ENCODE measurements at places on chromosomes 7 and 10.

DNA sequence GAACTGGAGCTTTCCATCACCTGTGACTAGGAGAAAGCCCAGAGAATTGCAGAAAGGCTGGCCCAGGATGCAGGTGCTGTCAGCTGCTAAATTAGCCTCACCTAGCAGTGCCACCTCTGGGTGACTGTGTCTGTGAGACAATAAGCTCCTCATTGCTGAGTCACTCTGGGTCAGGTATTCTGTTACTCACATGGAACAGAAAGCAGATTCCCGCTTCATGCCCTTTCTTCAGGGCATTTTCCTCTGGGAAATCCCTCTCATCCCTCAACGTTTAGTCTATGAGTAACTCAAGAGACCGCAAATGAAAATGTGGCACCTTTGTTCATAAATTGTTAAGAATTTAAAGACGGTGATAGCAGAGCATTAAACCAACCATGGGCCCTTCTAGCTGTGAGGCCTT lies 184.0 kb downstream of the ADAM12 start:
- DNase-seq, result no peak

DNA sequence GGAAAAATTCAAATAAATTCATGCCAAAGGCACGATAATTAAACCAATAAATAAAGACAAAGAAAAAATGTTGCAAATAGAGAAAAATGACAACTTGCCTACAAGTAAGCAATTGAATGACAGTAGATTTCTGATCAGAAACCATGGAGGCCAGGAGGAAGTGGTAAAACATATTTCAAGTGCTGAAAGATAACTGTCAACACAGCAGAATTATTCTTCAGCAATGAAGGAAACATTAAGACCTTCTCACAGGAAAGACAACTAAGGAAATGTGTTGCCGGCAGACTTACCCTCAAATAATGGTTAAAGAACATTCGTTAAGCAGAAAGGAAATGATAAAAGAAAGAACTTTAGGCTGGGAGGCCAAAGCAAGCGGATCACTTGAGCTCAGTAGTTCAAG lies 30.4 kb downstream of the RUNDC3B start:
- no peak for DNase-seq

DNA sequence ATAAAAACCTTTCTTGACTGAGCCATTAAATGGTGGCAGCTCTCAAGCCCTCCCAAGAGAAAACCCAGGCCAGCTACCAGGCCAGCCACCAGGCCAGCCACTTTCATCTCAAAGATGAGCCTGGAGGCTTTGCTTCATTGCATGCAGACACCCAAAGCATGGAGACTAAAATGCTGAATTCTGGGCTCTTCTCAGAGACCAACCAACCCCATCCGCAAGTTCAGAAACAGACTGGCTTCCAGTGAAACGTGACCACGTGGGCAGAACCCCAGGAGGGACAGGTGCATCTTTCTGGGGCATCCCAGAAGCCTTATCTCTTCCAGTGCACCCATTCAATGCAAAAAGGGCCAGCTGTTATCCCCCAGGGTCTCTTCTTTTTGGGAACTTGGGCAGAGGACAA lies 20.9 kb downstream of the CHST15 start:
- DNase-seq, result no peak

GRCh38 chr7:39703144-39703543 lies 79.8 kb downstream of the RALA start:
- DNase-seq, result no peak

DNA sequence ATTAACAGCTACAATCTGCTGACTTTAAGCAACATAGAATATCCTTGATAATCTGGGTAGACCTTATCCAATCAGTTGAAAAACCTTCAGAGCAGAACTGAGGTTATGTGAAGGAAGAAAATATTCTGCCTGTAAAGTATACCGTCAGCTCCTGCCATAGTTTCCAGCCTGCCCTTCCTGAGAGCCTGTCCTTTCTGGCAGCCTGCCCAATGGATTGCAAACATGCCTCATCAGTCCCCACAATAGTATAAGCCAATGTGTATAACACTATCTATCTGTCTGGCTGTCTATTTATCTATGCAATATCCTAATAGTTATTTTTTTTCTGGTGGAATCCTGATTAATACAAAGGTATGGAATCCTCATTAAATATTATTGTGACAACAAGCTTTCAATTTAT lies 489.2 kb upstream of the KCND2 start:
- no peak for DNase-seq

DNA sequence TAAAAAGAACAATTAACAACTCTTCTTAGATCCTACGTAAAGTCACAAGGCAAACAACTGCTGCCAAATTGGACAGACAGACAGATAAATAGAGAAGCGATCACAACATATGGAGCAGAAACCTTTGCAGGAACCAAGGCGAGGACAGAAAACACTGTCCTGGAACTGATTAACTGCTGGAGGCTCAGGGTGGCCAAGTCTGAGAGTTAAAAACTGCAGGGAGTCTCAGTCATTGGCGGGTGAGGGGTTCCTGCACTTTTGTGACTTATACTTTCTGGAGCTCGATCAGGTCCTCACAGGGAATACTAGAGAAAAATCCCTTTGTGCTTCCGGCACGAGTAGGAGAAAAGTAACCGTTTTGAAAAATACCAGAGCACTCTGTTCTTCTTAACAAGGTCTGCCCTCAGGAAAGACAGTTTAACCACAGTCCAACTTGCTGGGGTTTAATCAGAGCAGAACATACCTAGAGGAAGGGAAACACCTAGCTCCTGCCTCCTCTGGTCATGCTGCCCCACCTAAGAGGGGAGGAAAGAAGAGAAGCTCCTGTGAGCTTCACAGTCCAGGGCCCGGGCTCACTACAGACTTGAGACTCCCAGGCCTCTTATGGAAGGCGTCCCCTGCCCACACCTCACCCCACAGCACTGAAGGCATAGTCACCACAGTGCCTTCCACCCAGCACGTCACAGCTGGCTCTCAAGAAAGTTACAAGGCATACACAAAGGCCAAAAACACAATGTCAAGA lies 74.9 kb downstream of the LARP4B start:
- no peak for DNase-seq

DNA sequence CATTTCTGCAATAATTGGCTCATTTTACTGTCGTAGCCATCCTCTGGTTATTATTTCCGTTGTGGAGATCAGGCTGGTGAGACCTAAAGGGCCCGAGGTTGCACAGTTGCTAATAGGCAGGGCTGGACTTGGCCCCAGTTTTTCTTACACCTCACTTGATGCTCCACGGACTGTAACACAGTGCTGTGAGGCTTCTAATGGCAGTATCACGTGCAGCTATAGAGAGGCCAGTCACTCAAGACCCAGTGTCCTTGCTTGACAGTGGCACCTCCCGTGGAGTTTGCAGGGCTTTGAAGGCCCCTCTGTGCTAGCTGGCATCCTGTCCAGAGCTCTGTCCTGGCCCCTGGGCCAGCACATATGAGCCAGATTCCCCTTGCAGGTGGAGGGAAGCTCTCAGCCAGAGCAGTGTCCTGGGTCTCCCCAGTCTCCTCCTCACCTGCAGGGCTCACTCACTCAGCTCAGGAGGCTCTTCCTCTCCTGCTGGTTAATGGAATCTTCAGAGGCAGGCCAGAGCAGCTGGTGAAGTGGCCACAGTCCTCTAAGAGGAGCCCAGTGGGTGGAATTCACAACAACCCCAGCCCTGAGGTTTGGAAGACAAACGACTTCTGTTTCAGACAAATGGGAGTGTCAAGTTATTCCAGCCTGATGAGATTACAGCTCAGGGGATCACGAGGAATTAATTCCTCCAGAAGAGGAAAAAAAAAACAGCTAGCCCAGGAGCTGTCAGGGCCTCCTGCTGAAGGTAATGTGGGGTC lies 114.2 kb upstream of the FAM180A start:
- DNase-seq, result no peak

DNA sequence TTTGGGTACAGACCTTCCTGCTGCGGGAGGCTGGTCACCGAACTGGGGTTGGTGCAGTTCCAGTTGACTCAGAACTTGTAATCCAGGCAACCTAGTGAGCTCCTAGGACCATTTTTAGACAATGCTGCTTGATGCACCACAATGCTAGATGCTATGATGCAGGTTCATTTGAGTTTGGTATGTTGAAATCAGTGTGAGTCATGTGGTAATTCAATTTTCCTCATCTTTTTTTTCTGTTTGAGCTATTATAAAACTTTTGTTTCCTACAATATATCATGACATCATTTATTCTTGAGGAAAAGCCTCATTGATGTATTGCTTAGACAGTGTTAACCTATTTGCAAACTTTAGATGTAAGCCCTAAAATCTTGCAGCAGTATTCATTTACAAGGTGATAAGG lies 40.9 kb upstream of the MTPN start:
- peak; percentile 21 for DNase-seq

DNA sequence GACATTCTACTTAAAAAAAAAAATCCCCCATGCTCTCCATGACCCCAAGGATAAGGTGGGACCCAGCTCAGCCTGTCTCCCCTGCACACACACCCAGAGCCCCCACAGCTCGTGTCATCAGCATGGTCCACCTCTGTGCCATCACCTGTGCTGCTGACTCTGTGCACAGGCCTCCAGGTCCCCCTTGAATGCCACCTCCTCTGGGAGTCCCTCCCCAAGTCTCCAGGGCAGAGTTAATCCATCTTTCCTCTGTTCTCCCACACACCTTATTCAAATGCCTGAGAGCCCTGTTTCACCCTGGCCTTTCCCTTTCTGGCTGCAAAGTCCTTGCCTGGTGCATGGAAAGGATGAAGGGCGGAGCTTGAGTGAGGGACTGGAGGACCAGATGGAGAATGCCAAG lies 194.1 kb upstream of the LYZL2 start:
- DNase-seq, result no peak

DNA sequence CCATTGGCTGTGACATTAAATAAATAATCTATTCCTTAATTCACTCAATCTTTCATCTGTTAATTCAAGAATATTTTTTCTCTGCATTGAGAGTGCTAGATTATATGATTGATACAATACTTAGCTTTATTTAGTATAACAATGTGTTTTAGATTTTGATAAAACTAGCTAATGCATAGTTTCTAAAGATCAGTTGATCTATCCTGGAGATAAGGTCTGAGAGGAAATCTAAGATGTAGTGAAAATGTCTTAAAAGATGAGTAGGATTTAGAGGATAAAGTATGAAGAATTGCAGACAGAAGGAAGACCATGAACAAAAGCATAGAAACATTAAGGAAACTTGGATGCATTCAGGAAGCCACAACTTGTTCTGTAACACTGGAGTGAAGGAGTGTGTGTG lies 110.3 kb downstream of the ETV1 start:
- no peak for DNase-seq

- no peak for DNase-seq
These were observed 44.3 kb upstream of the PRKAR1B start for GRCh38 chr7:771234-772004.

GRCh38 chr7:106089647-106090046 lies 22.5 kb downstream of the SYPL1 start:
- no peak for DNase-seq

DNA sequence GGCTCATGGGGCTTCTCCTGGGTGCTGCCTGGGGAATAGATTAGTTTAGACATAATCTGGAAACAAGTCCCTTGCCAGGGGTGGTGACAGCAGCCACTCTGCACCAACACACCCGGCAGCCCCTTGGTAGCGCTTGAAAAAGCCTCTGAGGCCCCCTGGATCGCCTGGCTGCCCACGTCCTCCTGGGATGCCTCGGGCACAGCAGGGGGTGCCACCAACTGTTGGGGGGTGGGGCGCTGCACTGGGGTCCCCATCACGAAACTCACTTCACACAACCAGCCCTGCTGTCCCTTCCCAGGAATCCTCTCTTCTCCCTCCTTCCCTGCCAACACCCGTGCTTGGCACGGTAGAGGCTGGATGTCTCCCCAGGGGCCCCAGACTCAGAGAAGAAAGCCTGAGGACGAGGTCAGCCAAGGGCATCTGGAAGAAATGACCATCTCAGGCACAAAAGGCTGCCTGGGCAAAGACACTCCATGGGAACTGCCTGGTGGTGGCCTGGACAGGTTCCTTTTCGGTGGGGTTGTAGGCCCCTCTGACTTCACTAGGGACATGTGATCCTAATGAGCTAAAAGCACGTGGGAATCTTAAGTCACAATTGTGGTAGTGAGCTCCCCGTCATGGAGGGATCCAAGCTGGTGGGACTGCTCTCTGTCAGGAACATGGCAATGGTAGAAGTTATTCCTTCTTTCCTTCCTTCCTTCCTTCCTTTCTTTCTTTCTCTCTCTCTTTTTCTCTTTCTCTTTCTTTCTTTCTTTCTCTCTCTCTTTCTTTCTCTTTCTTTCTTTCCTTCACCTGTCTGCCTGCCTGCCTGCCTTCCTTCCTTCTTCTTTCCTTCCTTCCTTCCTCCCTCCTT lies 11.3 kb downstream of the TMEM270 start:
- no peak for DNase-seq

- DNase-seq, result no peak
These were observed 57.0 kb downstream of the CALD1 start for GRCh38 chr7:134836447-134836846.

DNA sequence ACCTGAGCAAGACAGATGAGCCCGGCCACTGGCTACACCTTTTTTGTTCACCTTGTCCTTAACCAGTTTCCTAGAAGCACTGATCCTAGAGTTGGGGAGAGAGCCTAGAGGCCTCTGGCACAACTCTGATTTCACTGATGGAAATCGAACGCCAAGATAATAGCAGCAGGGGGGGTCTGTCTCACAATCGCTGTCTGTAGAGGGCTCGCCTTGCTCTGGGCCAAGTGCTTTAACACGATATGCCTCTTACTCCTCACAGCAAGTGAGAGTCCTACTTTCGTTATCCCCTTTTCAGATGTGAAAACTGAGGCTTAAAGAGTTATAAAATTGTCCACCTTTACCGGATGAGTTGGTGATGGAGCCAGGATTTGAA lies 472 bp downstream of the RASSF4 start:
- DNase-seq, result no peak

- peak; percentile 57 for DNase-seq
These were observed 44.0 kb downstream of the INPP5F start for GRCh38 chr10:119769886-119770285.

- no peak for DNase-seq
These were observed 88.5 kb upstream of the GNA12 start for GRCh38 chr7:2932402-2933251.

DNA sequence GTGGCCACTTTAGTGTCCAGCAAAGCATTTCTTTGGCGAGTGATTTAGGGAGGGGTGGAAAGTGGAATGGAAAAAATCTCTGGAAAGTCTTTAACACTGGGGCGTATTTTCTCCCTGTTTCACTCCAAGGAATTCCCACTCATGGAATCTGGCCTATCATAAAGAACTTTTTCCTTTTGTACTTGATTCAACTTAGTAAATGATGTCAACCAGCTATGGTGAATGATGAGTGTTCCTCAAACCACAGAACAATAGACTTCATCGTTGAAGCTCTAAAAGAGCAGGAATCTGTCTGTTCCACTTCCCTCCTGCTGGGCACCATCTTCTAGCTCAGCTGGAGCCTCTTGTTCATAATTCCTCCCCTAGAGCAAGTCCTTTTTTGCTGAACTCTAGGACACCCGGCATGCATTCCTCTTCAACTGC lies 66.5 kb downstream of the EPDR1 start:
- peak; percentile 30 for DNase-seq

GRCh38 chr7:47591655-47592572 lies 10.0 kb upstream of the TNS3 start:
- peak; percentile 77 for DNase-seq
